NCI-H774 (cell line): ENCODE measurements at places on chromosomes 1 and 21.

DNA sequence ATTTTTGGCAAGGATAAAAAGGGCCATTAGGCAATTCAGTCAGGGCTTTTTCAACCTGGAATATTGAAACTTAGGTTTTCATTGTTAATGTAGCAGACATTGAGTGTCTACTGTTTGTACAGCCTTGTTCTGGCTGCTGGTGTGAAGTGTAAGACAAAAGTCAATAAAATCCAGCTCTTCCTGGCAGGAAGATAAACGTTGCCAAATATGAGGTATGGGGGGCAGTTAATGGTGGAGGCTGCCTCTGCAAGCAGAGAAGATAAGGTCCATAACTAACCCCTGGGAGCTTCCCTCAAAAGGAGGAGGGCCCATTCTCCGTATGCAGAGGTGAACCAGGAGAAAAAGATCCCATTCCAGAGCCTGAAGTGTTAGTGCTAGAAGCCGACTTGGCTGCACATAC lies 19.5 kb upstream of the SHE start:
- DNase-seq: no peak

- no peak for DNase-seq
Measured at GRCh38 chr1:24575905-24576587, 20.2 kb downstream of the NCMAP start.

GRCh38 chr1:183918589-183918988 lies 113.7 kb downstream of the RGL1 start:
- peak; percentile 16 for DNase-seq

DNA sequence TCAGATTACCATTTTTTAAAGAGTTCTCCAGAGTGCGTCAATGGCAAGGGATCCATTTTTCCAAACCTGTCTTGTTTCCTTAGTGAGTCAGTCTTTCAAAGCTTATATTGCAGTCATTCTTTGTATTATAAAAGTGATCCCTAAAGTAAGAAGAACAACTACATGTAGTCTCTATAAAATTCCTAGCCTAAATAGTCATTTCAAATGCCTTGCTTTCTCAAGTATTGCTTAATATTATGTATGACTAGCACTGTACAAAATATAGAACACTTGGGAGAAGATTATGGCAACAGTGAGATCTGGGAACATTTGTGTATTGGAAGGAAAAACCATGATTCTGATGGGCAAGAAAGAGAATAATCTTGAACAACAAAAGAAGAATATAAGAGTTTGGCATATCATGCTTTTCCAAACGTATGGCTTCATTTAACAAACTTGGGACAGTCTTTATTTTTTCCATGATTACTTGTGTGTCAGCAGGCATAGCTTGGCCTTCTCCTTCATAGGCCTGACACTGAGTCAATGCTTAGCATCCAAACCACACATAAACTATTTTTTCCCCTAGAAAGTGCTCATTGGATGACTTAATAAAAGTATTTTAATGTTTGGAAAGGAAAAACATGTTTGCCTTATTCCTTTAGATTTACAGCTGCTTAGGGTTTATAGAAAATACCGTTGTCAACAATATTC lies 547.4 kb downstream of the LTN1 start:
- no peak for DNase-seq

- no peak for DNase-seq
Measured at GRCh38 chr1:181603735-181604410, 120.6 kb downstream of the CACNA1E start.

DNA sequence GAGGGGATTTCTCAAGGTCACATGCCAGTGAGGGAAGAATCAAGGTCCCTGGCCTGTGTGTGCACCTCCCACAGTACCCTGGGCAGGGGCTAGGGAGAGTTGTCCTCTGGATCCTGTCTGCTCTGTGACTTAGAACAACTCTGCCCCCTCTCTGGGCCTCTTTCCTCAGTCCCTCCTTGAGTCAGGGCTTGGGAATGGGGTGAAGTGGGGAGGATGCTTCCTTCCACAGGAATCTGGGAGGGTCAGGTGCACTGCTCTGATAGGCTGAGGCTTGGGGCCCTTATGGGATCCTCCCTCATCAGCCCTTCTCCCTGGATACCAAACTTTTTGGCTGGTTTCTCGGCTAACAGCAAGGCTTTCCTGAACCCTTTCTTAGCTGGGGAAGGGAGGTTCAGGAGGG lies 2.5 kb downstream of the TRNP1 start:
- no peak for DNase-seq

DNA sequence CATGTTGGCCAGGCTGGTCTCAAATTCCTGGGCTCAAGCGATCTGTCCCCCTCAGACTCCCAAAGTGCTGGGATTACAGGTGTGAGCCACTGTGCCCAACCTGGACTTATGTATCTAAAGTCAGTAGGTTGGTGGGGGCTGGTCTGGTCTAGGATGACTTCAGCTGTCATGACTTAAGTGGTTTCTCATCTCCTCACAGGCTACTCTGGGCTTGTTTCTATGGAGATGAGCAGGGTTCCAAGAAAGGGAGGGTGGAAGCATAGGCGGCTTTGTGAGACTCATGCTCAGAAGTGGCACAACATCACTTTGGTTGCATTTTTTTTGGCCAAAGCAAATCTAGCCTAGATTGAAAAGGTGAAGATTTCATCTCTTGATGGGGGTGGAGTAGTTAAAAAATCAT lies 115.9 kb upstream of the IVNS1ABP start:
- DNase-seq: no peak

- no peak for DNase-seq
Measured at GRCh38 chr1:68308034-68308433, 75.7 kb upstream of the WLS start.

DNA sequence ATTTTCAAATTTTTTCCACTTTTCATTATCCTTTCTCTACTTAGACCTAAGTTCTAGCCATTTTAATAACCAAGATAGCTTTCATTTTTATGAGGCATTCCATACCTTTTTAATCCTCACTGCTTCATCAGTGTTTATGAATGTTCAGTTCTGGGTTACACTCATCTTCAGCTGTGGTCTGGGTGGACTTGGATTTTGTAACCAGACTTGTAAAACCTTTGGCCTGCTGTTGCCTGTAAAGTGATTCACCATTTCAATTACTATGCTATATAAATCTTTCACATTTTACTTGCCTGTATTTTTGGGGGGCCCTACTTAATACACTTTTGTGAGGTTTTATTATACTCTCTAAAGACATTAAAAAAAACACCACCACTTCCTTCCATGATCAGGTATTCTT lies 46.2 kb downstream of the USP25 start:
- DNase-seq: no peak

DNA sequence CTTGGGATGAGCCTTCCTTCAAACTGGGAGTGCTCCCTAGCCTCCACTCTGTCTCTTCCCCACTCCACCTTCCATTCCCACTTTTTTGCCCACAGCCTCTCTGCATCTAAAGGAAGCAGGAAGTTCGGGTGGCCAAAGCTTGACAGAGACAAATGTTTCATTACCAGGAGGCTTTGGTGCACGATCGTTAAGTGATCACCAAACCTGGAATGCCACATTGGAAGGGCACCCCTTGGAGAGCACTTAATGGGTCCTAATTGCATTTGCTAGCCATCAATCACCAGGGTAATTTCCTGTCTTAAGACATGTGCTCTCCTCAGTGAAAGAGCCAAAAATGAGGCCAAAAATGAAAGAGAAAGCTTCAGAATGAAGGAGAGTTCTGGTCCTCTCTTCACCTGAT lies 206.5 kb downstream of the TNR start:
- no peak for DNase-seq

DNA sequence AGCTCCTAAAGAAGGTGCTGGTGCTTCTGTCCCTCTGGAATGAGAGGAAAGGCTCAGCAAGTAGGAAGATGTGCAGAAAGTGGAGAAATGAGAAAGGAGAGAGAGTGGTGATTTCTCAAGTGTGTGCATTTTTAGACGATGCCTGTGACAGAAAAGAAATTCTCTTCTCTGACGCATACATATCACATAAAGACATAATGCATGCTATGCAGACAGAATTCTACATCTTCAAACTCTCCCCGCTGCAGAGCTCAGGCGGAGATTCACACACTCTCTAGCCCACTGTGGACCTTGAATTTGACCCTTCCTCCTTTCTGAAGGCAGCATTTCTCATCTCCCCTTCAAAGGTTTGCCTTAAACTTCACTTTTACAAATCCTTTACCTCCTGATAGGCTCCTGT lies 52.0 kb upstream of the CAMK1G start:
- no peak for DNase-seq

DNA sequence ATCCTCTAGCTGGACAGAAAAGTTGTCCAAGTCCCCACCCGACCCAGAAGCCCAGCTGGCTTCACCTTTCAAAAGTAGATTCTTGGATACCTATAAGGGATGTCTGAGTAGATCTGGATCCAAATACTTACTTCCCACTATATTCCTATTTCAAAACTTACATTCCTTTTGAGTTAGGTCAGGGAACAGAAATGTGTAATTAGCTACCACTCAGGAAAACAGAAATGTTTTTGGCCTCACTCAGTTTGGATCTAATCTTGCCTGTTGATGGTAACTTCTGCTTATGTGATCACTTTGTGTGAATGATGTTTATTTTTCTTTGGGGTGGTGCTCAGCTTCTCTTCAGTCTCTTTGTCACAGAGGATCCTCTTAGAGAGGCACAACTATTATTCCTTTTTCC lies 814.4 kb upstream of the RGS18 start:
- DNase-seq: no peak

- no peak for DNase-seq
Measured at GRCh38 chr21:25528515-25528914, 78.8 kb downstream of the MRPL39 start.

DNA sequence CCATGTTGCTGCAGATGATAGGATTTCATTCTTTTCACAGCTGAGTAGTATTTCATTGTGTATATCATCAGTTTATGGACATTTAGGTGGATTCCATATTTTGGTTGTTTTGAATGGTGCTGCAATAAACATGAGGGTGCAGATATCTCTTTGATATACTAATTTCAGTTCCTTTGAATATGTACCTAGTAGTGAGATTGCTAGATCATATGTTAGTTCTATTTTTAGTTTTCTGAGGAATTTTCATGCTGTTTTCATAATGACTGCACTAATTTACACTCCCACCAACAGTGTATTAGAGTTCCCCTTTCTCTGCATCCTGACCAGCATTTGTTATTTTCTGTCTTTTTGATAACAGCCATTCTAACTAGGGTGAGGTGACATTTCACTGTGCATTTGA lies 82.1 kb downstream of the BRINP2 start:
- DNase-seq: no peak

- peak; percentile 94 for DNase-seq
Measured at GRCh38 chr1:42335809-42336518, 929 bp upstream of the FOXJ3 start.

- DNase-seq: no peak
Measured at GRCh38 chr1:107964336-107965109, 457 bp downstream of the VAV3 start.

- no peak for DNase-seq
Measured at GRCh38 chr1:201371276-201371675, 6.2 kb downstream of the TNNT2 start.

DNA sequence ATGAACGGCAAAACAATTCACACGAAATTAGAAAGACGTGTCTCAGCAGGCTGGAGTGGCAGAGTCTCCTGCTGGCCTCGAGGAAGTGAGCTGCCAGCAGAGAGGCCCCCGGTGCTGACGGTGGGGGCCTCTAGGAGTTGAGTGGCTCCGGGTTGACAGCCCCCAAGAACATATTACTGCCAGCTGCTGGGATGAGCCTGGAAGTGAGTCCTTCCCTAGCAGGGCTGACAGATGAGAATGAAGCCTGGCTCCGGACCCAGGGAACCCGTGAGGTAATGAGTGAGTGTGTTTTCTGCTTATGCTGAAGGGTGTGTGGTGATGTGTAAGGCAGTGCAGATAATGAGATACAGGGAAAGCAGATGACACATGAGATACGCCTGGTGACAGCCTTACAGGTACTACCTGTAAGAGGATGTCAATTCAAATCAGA lies 23.5 kb upstream of the LRRC47 start:
- no peak for DNase-seq

DNA sequence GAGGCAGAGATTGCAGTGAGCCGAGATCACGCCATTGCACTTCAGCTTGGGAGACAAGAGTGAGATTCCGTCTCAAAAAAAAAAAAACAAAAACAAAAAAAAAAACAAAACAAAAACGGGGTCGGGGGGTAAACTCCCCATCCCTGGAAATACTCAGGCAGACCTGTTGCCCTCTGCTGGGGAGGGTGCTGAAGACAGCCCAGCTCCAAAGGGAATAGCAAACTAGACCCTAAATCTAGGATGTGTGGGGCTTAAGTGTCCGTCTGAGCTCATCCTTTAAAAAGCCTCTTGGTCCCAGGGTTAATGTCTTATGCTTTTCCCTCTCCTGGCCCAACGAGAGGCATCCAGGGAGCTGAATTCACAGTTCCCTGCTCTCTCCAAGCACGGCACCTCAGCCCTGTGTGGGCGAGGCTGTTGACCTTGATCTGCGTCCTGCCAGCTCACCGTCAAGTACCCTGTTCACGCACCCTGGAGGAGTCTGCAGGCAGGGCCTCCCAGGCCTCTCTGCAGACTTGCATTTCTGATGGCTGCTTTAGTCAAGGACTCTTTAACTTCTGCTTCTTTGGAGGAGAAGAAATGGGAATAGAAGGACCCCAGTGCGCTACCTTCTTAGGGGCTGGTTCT lies 22.3 kb downstream of the KCND3 start:
- DNase-seq: no peak

- no peak for DNase-seq
Measured at GRCh38 chr21:22632176-22632575, 1634.0 kb downstream of the NCAM2 start.

DNA sequence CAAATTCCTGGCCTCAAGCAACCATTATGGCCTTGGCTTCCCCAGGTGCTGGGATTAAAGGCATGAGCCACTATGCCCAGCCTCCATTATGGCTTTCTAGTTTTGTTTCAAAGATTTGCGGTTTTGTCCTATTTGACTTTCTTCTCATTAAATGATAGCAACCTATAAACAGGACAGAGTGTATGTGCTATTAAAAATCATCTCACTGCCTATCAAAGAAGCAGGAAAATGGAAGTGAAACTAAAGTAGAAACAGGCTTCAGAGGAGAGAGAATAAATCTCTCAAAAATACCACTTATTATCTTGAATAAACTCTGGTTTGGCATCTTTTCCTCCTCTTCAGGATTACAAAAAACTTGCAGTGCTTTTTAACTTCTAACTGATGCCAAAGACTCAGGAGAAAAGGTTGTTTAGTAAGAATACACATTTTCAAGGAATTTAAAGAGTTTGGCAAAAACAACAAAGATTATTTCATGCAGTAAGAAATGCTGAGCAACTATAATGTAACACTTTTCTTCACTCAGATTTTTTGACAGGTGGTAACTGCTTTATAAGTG lies 28.7 kb downstream of the ACBD3 start:
- no peak for DNase-seq

DNA sequence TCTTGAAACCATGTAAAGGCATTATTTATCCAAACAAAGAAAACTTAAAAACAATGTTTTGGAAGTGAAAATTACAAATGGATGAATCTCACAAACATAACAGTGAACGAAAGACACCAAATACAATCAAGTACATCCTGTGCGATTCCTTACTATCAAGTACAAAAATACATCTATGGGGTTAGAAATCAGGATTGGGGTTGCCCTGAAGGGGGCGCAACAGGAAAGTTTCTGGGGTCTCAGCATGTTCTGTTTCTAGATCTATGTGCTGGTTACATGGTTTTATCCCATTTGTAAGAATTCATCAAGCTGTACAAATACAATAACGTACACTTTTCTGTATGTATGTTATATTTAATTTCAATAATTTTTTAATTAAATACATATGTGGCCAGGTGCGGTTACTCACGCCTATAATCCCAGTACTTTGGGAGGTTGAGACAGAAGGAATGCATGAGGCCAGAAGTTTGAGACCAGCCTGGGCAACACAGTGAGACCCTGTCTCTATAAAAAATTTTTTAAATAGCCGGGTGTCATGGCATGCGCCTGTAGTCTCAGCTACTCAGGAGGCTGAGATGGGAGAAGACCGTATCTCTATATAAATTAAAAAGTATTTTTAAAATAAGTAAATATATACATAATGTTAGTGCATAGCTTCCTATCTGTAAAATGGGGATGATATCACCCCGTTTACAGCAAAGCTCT lies 121.5 kb upstream of the SOD1 start:
- DNase-seq: no peak
